ENCODE measurements at places on chromosomes 6 and 20.

- no peak for DNase-seq
Observed at GRCh38 chr20:59977086-59977485, 18.9 kb downstream of the CDH26 start.

DNA sequence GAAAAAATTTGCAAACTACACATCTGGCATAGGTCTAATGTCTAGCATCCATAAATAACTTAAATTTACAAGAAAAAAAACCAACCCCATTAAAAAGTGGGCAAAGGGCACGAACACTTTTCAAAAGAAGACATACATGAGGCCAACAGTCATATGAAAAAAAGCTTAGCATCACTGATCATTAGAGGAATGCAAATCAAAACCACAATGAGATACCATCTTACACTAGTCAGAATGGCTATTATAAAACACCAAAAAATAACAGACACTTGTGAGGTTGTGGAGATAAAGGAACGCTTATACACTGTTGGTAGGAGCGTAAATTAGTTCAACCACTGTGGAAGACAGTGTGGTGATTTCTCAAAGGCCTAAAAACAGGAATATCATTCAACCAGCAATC lies 33.7 kb upstream of the EPB41L2 start:
- no peak for DNase-seq

DNA sequence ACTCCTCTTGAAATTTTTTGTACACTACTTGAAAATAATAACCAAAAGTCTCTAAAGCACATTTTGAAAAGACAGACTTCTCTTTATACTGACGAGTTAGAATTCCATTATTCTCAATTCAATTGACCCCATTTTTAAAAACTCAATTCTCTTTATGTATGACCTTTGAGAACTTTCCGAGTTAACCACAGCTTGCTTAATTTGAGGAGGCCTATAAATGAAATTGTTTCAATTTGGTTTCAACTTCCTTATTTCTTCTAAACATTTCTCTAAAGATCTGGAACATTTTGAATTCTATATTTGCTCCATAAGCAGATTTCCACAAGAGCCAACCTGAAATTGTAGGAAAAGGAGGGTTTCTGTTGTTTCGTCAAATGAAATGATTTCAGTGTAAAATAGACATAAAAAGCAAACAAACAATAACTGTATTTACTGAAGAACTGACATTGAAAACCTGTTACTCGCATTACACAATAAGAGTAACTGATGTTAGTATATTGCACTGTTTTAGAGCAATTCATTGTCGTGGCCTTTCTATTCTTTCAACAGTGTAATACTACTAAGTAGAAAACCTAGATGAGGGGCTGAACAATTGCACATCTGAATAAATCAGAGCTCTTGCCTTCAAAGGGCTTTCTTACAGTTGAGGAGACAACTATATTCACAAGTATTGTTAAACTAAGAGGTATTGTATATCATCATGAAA lies 223.6 kb downstream of the HIVEP2 start:
- no peak for DNase-seq

DNA sequence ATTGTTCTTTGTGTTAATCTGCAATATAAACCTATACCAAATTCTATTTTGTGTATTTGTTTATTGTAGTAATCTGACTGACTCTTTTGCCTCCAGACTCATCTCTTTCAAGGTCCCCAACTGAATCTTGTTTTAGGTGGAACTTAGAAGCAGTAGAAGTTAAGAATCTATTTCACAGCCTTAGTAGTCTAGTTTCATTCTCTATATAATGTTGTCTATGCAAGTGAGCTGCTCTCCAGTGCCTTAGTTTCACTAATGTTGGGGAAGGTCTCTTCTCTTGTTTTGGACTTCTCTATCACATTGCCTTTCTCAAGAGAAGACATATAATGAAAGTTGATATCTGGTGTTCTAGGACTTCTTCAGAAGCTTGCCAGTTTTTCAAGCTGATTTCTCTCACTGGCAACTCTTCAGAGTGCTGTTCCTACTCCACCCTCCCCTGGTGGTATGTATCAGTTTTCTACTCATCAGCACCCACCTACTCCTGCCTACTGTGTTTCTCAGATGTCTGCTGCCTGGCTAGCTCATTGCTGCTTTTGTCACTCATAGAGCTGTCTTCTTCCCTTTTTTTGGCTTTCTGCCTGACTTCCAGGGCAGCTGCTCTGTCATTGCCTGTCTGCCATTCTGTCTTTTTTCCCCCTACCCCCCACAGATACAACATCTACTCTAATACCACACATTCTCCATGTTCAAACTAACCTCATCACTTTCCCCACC lies 82.1 kb downstream of the PTPRA start:
- no peak for DNase-seq

GRCh38 chr6:36730424-36731380 lies 33.1 kb downstream of the RAB44 start:
- no peak for DNase-seq

DNA sequence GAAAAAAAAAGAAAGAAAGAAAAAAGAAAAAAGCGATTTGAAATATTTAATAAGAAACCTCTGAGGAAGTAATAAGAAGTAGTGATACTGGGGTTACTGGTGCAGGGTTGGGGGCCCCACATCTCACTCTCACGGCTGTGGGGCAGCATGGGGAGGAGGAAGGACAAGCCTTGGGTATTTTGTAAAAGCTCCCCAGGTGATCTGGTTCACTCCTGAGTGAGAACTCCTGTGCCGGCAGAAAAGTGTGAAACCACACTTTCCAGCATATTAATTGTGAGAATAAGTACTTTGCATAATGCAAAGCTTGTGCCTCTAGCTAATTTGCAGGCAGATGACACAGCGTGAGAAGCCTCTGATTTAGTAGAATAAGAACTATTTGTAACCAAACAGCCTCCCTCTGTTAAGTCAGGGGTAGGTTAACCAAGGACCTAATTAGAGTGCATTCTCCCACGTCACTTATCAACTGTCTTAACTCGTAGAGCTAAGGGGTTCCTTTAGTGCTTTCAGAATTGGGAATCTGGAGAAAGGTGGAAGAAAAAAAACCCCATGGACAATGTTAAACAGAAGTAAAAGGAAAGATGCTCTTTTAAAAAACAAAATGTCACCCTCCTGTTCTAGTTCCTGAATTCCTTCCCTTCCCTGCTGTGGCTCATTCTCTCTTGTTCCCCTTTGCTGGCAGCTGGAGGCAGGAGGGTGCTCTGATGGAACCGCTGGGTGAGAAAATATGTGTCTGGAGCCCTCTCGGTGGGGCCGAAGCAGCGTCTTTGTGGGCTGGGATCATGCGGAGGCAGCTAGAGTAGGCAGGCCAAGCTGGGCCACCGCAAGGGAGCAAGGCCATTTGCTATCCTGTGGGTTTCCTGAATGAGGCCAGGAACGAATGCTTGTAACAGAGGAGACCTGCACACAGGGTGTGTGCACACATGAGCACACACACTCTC lies 108.7 kb downstream of the FYN start:
- peak; percentile 67 for DNase-seq

DNA sequence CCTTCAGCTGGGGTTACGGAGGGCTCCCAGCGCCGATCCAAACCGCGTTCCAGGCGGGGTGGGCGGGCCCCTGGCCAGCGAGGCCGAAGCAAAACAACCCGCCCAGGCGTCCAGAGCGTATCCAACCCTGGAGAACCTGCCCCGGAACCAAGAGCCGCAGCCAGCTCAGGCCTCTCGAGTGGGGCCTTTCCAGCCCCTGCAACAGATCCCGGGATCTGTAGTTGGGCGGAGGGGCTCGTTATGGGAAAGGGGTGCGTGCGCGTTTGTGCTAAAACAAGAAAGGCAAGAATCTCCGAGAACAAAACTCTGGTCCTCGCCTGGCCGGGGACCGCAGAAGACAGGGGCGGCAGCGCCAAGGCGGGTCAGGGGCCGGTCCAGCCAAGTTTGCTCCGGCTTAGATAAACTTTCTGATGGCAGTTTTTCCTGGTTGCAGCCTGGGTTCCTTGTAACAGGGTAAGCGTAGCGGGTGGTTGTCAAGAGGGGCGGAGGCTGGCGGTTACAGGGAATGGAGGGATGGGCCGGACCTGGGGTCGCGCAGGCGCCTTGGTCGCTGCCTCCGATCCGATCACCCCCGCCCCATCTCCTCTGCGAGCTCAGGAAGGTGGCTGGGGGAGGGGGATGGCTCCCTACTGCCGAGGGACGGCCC lies 448 bp upstream of the RIN2 start:
- DNase-seq: no peak

DNA sequence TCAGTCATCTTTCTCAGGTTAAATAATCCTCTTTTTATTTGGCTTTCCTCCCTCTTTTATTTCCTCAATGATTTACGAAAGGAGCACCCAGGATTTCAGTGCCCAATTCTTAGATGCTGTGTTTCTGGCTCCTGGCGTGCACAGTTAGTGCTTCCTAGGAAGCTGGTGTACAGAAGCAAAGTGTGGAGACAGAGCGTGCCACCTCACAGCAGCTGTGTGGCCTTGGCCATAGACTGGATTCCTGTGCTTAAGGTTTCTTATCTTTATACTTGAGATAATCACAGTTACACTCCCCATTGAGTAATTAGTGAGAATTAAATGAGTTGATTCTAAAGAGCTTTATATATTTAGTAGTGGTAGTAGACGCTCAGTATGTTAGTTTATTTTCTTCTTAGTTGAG lies 39.7 kb upstream of the GJA1 start:
- DNase-seq: no peak

DNA sequence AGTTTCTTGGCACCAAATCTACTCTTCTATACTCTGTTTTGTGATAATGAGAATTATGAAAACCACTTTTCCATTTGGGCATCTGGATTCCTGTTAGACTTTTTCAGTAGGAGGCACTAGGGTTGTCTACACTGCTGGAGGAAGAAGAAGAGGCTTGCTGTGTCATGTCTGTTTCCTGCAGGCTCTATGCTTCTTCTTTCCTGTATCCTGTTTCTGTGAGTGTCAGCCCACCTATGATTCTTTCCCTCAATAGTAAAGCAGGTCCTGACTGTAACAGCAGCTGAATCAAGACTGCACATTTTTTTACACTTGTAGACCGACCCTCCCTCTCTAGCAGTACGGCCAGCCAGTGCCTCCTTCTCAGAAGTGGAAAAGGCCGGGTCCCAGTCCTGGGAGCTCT lies 603.9 kb downstream of the HDGFL1 start:
- no peak for DNase-seq

DNA sequence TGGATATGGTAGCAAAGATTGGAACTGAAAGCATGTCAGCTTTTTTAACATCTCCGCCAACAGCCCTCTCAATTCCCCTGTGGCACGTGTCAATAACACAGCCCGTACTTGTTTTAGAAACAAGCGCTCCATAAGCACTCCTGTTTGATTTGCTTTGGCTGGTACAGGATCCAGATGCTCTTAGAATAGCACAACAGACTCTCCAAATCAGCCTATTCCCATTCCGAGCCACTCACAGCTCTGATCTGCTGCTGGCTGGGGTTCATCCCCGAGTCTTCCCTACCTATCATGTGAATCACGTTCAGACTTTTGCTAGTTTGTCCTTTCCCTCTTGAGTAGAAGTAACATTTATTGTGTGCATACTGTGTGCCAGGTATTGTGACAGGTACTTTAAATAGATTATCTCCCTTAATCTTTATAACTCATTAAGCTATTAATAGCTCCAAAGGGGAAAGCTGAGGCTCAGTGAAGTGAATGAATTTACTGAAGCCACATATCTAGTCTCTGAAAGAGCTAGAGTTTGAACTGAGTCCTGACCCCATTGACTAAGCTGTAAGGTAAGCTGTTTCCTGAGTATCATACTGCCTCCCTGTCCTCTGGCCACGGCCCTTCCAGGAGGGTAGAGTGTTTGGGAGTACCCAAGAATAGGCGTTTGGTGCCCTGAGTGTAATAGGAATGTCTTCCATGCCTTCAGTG lies 46.7 kb downstream of the RALY start:
- no peak for DNase-seq

GRCh38 chr6:15616261-15616660 lies 46.6 kb downstream of the DTNBP1 start:
- no peak for DNase-seq

DNA sequence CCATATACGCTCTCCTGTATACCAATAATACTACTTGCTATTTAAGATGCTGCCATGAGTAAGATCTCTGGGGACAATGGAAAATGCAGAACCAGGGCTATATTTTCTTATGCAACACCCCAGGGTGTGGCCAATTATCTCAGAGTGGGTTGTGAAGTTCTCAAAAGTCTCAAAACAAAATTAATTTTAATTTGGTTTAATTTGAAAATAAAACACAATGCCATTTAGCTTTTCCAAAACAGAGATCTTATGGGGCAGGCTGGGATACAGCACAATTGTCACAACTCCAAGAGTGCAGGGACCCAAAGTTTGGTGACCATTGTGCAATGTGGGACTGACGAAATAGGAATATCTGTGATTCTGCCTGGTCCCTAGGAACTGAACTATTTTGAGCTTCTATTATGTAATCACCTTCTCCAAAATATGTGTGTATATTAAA lies 43.1 kb downstream of the MBOAT1 start:
- DNase-seq: no peak

GRCh38 chr6:39029156-39030011 lies 19.2 kb upstream of the GLP1R start:
- peak; percentile 19 for DNase-seq

- no peak for DNase-seq
Observed at GRCh38 chr6:26217714-26218075, 130.5 kb downstream of the HFE start.

- no peak for DNase-seq
Observed at GRCh38 chr6:83226517-83226916, 33.4 kb downstream of the RWDD2A start.

DNA sequence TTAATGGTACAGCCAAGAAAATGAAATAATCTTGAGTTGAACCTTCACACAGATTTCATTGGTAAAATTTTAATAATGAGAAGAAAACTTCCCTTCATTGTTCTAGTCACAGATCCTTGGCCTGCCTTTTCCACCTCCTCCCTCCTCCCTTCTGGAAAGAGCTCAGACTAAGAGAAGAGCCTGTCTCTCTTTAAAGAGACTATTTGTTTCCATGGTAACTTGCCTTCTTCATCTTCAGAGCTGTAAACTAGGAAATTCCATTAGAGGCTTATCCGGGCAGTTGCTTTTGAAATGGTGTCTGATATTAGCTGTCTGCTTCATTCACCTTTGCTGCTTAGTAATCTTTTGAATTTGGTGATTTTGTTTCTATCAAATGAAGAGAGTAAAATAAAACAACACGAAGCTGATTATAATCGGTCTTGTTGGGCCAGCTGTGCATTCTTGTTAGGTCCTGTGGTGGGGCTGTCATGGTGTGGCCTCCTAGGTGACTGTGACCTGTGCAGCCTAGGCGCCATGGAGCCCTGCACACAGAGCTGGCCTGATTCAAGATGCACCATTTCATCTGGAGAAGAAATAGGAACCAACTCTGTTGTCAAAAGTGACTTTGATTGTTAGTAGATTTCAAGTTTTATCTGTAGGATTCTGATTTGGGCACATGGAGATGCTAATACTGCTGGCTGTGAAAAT lies 96.7 kb downstream of the MAP3K7 start:
- no peak for DNase-seq

GRCh38 chr6:110728501-110728900 lies 86.8 kb downstream of the CDK19 start:
- no peak for DNase-seq

- no peak for DNase-seq
Observed at GRCh38 chr6:157541618-157542413, 160.8 kb downstream of the ZDHHC14 start.

Measured in activated T-cell treated with anti-CD3 and anti-CD28 coated beads for 24 hours (primary cell).